ENCODE measurements at places on chromosomes 2 and 18.

GRCh38 chr2:102070058-102070642, 72.4 kb upstream of the IL1R1 start:
- no peak for DNase-seq

DNA sequence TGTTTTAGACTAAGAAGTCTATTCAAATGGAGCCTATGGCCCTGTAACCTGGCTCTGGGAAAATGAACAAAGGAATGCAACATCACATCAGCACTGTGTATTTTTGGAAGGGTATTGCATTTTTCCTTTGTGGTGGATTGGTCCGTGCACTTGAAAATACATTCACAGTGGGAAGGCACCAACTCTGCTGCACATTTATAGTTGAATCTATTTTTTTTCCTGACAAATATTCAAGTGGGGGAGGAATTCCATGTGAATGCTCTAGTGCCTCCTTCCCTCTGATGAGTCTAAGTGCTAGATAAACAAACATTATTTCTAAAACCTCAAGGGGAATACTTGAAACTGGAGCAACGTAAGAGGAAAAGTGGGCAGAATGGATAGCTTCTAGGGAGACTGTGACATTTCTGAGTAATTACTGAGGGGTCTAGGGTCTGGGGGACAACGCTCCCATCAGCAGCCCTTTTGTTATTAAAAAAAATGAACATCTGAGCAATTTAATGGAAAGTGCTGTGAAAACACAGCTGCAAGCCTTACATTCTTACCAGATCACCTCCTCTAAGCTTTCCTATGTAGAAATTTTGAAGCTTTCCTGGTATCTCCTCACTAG, 208.2 kb downstream of the SLC8A1 start:
- no peak for DNase-seq

- DNase-seq = no peak
These were observed 21.2 kb downstream of the DYNAP start for GRCh38 chr18:54612237-54612636.

DNA sequence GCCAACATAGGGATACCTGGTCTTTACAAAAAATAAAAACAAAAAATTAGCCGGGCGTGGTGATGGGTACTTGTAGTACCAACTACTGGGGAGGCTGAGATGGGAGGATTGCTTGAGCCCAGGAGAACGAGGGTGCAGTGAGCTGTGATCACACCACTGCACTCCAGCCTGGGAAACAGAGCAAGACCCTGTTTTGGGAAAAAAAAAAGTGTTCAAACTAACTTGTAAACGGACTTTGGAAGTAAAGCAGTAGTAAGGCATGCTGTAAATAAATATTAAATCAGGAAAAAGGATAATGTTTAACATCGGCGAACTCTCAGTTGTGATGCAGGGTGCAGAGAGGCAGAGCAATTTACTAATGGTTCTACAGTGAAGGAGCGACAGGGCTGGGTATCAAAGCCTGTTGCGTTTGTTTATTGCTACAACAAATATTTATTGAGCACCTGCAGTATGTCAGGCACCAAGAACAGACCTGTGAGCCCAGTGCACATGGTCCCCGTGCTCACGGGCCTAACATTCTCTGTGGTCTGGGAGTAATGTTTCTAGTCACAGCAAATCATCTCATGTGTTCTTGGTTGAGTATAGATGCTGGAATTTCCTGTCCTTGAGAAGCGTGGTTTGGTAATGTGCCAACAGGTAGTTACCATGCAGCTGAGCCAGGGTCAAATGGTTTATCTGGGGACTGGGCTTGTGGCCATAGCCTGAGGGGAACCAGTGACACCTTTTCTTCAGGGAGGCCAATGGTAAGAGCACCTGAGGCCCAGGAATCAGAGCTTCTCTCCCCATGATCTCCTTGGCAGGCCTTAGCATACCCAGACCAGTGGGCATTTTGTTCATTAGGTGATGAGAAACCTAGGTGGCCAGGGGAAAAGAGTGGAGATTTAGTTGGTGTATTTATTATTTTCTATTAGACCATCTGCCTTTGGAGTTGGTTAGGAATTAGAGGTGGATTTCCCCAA, 27.9 kb upstream of the GREB1 start:
- no peak for DNase-seq

GRCh38 chr2:240571314-240571973, 3.2 kb downstream of the RNPEPL1 start:
- no peak for DNase-seq

GRCh38 chr2:240404174-240404852, 31.1 kb upstream of the GPC1 start:
- DNase-seq = no peak

DNA sequence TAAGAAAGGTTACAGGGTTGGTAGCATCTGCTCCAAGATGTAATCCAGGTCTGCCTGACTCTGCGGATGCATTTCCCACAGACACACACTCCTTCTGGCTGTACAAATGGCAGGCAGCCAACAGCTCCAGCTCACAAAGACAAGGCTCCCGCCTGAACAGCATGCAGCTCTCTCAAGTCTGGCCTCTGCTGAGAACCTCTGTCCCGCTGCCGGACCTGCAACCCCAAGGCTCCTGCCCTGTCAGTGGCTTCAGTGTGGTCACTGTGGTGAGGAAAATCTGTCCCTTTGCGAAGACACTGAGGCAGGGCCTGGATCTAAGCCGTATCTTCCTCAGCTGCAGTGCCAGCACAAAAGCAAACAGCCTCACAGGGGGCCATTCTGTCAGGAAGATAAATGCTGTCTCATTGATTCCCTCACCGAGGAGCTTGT, 469.3 kb upstream of the MEX3C start:
- peak; percentile 32 for DNase-seq

- no peak for DNase-seq
These were observed 32.6 kb downstream of the ALPK2 start for GRCh38 chr18:58596265-58596681.
